ENCODE measurements at places on chromosomes 5 and 9.

- no peak for DNase-seq
These were observed 1.0 kb upstream of the CDH6 start for GRCh38 chr5:31192442-31192841.

DNA sequence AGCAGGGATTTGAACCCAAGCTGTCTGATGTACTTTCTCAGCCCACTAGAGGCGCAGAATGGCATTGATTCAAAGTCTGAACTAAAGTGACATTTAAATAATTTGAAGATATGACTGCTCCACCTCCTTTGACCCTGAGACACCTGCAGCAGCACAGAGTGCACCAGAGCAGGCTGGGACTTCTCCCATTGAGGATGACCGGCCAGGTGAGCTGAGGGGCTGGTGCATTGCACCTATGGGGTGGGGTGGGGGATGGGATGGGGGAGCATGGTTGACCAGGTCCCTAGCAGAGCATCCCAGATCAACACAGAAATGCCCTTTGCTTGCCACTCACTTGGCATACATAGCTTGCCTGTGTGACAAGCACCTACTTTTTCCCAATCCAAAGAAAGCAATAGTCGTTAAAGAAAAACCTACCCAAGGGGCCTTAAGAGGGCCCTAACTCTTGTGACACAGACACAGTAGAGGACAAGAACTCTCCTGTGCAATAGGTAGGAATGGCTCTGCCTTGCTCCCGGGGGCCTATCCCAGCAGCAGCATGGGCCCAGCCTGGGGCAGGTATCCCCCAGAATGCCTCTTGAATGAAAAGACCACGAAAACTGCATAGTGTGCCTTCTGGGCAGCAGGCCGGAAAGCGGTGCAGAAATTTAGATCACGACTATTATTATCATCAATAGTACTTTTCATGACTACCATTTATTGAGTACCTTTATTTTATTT, 6.5 kb downstream of the SH3PXD2B start:
- DNase-seq: no peak

GRCh38 chr5:76638479-76638878, 15.3 kb upstream of the F2RL2 start:
- no peak for DNase-seq

DNA sequence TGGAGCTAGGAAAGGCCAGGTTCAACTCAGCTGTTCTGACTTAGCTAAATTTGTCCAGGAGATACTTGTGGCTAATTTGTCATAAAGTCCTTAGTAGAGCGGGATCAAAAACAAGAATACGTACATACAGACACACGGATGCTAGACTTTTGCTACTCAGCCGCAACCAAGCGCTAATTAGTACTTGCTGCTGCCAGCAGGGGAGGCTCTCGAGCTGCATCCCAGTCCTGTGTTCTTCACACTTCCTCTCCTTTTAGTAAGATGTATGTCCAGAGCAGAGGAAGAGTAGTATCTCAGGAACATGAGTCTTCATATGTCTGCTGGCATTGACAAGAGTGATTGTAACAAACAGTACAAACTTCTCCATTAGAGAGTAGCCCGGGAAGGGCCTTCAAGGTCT, 58.3 kb downstream of the CYFIP2 start:
- no peak for DNase-seq

DNA sequence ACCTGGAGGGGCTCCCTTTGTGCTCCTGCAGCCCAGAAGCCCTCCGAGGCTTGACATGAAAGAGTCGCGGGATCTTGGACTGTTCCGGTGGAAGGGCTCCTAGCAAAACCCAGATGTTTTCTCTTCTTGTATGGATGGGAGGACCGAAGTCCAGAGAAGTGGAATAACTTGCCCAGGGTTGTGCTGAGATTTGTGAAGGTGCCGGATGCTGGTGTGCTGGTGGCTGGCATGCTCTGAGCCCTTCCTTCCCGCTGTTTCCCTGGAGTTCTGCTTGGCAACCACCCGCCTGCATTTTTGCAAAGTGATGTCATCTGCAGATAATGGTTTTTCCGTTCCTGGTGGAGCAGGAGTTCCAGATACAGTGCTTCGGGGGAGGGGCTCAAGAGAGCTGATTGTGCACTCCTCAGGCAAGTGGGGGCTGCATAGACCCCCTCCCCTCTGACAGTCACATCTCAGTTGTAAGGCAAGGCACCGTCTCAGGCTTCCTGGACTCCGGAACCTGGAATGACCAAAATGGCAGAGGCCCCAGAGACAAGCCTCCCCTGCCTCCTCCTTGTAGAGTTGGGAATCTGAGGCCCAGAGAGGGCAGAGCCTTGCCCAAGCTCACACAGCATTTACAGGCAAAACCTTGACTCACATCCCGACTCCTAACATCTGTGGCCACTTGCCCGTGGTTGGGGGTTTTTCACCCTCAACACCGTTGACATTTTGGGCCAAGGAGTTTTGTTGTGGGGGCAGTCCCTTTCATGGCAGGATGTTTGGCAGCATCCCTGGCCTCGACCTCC, 157.0 kb downstream of the RGS3 start:
- peak; percentile 81 for DNase-seq

GRCh38 chr5:81268521-81269196, 32.7 kb upstream of the ZCCHC9 start:
- peak; percentile 45 for DNase-seq

- no peak for DNase-seq
These were observed 103.8 kb downstream of the DMXL1 start for GRCh38 chr5:119174578-119175163.

DNA sequence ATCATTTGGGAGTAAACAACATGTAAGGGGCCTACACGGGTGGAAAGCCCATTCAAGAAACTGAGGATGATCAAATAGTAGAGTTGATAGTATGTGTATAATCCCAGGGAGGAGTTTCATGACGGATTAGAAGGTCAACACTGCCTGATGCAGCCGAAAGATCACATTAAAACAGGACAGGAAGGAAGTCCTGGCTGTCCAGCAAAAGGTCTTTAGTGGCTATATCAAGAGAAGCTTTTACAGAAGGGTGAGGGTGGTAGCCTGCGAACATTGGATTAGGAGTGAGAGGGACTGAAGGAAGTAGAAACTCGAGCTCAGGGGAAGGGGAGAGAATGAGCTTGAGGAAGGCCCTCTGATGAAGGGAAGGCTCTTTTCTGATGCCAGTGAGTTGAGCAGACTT, 36.0 kb downstream of the DOCK8 start:
- no peak for DNase-seq

DNA sequence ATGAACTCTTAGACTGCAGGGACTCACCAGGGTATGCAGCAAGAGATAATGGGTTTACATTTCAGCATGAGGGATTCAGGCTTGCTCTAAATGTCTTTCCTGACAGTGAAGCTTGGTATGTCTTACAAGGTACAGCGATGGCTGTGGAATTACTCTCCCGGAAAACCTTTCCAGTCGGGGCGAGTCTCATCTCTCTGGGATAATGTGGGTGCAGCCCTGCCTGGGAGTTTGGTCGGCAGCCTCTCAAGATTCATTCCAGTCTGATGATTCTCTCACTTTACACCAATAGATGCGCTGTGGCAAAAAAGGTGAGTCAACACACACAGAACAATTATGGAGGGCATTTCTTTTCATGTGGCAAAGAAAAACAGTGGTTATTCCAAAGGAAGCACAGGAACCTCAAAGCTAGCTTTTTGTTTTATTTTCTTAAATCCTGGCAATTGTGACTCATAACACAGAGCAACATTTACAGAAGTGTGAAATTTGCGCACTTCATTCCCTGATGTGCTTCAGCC, 190.3 kb downstream of the DCP2 start:
- DNase-seq: no peak

DNA sequence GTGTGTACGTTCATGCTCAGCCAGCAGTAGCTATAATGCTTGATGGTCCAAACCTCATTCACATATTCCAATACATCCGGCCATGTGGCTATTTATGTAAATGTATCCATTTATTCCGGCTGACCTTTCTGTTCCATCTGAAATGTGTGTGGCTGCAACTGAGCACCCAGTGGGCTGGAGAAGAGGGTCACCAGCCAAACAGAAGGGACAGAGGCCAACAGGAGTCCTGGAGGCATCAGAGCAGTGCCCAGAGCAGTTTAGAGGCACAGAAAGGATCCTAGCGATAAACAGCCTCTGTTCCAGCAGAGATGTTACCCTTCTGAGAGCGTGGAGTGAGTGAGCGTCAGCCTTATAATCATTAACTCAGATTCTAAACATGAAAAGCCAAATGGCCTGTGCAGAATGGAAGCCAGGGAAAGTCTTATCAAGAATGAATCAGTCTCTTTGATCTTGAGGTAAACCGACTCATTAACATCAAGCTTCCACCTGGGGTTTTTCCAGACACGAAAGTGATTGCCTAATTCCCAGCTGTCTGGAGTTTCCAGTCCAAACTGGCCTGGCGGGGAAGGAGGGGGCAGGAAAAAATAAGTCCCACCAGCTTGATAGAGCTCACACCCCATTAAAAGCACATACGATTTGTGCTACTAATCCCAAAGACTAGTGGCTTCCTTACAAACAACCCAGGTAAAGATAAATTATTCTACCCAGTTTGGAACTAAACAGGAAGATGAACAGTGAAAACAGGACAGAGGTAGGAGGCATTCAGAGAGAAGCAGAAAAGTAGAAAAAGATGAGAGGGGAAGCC, 55.7 kb downstream of the SUSD1 start:
- no peak for DNase-seq

DNA sequence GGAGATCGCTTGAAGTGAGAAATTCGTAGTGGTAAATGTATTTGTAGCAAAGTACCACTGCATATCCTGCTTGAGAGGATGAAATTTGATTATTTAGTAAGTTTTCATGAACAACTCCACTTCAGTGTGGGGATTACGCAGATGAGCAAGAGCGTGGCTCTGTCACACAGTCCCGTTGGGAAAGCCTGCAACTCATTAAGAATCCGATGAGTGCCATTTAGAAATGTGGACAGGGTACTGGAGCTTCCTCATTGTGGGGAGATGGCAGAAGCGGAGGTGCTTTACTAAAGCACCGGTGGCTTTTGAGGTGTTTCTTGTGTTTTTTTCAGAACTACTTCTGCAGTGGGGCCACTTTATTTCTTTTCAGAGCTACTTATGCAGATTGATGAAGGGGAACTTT, 1.4 kb downstream of the TJP2 start:
- peak; percentile 18 for DNase-seq

DNA sequence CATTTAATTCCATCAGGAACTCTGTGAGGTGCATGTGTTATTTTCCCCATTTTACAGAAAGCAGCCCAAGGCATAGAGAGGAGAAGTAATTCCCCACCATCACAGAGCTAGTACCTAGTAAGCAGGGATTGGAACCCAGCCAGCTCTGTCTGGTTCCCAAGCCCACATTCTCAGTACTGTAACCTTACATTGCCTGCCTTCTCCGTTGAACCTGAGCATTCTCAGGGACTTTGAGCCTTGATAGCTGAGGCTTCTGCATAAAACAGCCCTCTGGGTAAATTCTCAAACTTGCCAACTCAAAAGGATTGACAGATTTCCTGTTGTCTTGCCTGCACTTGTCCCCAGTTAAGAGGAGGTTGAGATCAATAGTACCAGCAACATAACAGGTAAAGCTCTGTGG, 9.2 kb upstream of the GLE1 start:
- DNase-seq: no peak

DNA sequence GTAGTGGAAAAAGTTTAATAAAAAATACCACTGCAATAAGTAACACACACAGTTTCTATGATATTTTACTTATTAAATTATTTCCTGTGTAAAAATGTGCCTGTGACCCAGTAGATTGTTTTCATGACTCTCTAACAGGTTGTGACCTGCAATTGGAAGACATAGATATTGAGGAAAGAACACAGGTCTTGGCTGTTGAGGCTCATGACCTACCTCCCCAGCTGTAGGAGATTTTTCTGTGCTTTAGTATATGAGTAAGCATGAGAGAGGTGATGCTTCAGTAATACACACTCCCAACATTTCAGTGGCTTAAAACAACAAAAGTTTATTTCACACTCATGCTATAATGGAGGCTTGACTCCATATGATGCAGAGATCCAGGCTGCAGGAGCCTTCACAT, 47.3 kb upstream of the TNC start:
- no peak for DNase-seq

- no peak for DNase-seq
These were observed 28.2 kb downstream of the ARSB start for GRCh38 chr5:78956901-78957300.

GRCh38 chr5:171755354-171755821, 30.2 kb upstream of the SMIM23 start:
- no peak for DNase-seq

DNA sequence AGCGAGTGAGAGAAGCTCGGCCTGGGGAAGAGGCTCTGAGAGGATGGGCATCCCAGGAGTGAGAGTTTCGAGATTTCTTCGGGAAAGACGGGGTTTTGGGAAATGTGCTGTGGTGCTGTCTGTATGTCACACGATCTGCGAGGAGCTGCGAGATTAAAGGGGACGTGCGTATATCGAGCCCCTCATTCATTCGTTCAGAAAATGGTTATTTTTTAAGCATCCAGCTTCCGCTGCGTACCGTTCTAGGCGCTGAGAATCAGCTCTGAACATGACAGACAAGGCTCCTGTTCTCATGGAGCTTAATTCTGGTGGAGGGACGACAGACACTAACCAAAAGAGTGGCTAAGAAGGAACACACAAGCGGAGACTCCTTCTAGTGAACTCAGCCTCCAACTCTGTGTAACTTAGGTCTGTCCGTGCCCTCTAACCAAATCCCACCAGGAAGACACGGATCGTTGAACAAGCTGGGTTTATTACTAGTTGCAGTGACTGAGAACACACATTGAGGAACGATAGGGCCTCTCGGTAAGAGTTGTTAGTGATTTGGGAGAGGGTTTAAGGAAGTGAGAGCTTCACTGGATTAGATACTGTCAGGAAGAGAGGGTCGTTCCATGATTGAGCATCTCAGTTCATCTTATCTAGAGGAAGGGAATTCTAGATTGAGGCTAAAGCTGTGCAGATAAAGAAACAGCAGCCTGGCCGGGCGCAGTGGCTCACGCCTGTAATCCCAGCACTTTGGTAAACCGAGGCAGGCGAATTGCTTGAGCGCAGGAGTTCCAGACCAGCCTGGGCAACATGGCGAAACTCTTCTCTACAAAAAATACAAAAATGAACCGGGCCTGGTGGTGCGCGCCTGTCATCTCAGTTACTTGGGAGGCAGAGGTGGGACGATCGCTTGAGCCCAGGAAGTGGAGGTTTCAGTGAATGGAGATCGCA, 1.0 kb upstream of the FBXW11 start:
- DNase-seq: no peak

DNA sequence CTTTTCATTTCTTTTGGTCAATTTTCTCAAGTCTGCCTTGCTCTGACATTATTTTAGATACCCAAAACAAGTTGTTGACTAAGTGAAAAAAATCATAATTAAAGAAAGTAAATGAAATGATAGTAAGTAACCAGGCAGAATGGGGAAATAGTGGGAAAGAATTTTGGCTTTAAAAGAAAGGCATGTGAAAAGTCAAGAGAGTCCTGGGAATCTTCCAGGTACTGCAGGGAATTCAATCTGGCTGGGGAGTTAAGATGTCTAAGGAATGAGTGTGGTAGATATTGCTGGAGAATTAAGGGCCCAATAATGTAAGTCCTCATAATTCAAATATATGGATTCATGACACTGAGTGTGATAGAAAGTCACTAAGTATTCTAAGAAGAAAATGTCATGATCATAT, 123.1 kb upstream of the PAPPA start:
- no peak for DNase-seq

- DNase-seq: no peak
These were observed 203.3 kb downstream of the SLIT3 start for GRCh38 chr5:169097374-169098326.

GRCh38 chr5:155792873-155793272, 534.1 kb upstream of the SGCD start:
- no peak for DNase-seq

All from amniotic stem cell (primary cell).